ENCODE measurements at places on chromosomes 6 and 20.
A peak's percentile ranks its signal among the peaks of the same experiment; 100 is the strongest.

GRCh38 chr6:157184202-157185015 is 138.9 kb downstream of the TMEM242 start:
- peak; percentile 50 for DNase-seq

- DNase-seq: no peak
Observed at GRCh38 chr6:33317419-33317668, 200 bp downstream of the ZBTB22 start.

DNA sequence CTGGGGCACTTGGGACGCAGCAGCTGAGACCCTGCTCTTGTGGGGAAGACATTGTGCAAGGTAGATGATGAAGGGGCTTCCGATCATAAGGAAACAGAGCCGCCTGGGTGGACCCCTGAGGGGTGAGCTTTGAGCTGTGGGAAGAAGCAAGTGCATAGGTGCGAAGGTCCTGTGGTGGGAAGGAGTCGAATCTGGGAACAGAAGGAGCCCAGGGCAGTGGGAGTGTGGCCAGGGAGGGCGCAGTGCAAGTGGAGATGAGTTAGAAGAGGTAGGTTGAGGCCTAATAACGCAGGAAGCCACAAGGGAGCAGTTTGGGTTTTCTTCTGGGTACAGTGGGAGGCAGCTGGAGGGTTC is 10.3 kb downstream of the RBM38 start:
- DNase-seq: peak; percentile 17

GRCh38 chr6:75418233-75418632 is 75.4 kb downstream of the FILIP1 start:
- no peak for DNase-seq

DNA sequence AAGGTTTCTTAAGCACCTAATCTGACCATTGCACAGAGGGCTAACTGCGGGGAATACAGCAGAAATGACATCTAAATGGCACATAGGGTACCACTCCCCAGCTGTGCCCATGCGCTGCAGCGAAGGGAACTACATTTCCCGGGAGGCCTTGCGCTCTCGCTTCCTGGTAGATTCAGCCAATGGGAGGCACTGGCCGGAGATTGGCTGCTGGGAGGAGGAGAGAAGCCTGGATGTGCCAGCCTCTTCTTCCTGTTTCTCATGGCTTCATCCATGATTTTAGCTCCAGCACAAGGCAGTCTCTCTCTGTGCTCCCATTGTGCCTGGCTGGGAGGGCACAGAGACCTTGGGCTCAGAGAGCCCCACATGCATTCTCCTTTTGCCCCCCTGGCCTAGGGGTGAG is 101.7 kb upstream of the FOXA2 start:
- DNase-seq: no peak

Data from CD8-positive, alpha-beta memory T cell (primary cell).